Activated T-helper 1 cell treated with anti-CD3 and anti-CD28 coated beads, Interleukin-2, amount 50 U/mL, for 16 hours (primary cell): ENCODE measurements at places on chromosomes 7 and 10.

DNA sequence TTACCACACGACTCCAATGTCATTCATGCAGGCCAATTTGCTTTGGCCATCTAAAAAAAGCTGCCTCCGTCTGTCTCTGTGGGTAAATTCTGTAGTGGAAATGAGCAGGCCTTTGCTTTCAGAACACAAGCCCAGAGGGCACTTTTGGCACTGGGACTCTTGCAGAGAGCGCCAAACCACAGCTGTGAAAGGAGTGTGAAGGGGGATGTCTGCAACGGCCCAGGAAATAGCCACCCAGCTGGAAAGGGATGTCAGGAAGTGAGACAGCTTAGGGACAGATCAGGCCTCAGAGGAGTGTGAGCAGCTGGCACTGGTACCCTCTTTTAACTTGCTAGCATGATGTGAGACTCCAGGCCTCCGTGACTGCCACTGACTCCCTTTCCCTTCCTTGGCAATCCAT is 152.4 kb downstream of the DKK1 start:
- no peak for DNase-seq

DNA sequence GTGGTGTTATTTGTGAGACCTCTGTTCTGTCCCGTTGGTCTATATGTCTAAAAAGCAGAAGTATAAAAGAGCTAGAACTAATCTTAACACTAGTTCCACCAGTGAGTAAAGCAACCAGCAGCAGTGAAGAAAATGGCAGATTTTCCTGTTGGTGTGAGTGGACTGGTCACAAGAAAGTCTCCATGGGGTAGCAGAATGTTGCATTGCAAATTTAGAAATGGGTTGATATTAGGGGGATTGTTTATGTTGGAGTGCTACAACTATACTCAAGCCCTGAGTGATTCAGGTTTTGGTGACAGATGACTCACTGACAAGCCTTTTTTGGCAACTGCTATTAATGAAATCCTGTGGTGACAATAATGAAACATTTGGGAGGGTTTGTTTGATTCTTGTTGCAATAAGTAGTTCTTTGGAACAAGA is 5.6 kb downstream of the AVL9 start:
- no peak for DNase-seq

DNA sequence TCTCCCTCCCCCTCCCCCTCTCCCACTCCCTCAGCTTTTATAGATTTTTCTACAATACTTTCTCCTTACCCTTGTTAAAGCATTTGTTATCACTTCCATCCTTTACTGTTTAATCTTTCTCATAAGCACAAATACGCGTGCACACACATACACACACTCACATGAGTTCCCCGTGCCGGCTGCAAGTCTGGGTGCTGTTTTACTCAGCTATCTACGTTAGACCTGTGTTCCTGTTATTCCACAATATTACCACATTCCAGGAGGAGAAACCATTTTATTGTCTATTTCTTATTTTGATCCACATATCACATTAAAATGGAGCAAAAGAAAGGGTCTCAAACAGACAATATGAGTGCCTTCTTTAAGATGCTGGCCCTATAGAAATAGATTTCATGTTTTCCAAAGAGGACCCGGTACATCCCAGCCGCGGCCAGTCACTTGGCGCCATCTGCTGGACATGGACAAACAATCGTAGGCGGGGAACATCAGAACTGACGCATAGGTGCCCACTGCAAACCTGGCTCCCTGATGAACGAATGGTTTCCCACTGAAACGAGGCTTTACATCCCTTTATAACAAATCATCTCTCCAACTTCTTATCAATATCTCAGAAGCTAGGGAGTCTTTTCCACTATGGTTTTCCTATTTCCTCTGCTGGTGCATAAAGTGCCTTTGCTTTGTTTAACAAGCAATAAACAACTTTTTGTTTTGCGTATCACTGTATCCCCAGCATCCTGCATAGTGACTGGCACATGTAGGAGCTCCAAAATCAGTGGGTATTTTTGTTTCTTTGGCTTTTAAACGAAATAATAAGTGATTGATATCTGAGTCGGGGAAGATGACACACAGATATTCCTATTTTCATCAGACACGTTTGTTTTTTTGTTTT is 25.2 kb upstream of the OPTN start:
- no peak for DNase-seq

DNA sequence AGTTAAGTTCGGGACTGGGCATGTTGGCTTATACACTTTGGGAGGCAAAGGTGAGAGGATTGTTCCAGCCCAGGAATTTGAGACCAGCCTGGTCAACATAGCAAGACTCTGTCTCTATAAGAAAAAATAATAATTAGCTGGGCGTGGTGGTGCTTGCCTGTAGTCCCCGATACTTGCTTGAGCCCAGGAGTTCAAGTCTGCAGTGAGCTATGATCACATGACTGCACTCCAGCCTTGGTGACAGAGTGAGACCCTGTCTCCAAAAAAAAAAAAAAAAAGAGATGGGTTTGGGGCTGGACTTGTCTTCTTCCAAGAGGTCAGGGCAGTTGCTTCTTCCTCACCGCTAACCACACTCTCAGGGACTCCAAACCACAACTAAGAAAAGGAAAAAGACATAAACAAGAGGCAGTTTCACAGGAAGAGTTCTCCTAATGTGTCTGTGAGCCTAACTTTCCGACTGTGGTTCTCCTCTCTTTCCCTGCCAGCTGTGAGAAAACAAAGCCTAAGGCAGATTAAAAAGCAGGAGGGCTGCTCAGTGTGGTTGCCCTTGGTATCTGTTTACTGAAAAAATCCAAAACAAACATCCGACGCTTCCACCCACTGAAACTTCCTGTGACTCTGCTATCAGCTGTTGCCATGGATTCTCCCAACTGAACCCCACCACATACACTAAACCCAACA is 2.4 kb upstream of the SERPINE1 start:
- DNase-seq: no peak

GRCh38 chr10:81874875-81875466 is at the start of gene NRG3:
Gene NRG3, plus strand, starts transcription at chr10:81875194.
- DNase-seq: no peak

DNA sequence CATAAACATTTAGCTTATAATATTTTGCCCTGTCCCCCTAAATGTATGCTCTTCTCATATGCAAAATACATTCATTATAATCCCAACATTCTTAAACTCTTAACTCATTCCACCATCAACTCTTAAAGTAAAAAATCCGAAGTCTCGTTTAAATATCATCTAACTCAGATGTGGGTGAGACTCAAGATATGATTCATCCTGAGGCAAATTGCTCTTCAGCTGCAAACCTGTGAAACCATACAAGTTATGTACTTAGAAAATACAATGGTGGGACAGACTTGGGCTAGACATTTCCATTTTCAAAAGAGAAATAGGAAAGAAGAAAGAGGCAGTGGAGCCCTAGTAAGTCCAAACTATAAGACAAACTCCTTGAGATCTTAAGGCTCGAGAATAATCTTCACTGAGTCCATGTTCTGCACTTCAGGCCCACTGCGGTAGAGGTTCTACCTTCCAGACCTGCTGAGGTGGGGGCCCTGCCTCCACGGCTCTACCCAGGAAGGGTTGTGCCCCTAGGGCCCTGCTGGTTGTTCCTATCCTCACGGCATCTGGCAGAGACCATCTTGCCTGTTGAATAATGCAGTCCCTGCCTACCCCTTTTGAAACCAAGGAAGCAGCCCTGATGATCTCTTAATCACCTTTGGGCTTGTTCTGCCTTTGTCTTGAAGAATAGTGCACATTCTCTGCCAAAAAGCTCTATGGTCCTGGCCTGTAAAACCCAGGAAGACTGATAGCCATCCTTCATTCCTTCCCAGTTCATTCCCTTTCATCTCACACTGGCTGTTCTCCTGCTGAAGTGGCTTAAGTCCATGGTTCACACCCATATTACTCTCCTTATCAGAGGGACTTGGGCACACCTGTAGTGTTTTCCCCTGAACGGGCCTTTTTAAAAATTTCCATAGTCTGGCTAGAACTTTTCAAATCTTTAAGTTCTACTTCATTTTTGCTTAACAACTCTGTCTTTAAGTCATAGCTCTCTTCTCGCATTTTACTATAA is 37.3 kb downstream of the INPP5F start:
- DNase-seq: no peak

- DNase-seq: no peak
Observed at GRCh38 chr7:99728615-99729014, 6.4 kb downstream of the CYP3A7 start.

DNA sequence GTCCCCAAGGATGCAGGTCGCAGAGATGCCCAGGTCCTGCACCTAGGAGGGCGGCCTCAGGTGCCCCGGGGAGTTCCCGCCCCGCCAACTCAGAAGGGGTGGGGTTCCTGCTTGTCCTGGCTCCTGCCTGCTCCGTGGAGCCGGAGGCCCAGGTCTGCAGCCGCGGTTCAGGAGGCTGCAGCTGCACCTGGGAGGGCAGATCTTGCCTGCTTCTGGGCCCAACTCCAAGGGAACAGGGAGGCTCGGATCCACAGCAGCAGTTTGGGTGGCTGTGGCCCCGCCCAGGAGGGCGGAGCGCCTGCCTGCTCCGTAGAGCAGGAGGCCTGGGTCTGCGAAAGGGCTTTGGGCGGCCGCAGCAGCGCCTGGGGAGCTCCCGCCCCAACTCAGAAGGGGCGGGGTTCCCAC is 108.2 kb upstream of the EGR2 start:
- DNase-seq: no peak

GRCh38 chr7:38393874-38394273 is 120.4 kb upstream of the TARP start:
- DNase-seq: no peak

GRCh38 chr10:124179308-124180043 is 86.1 kb upstream of the CHST15 start:
- no peak for DNase-seq

DNA sequence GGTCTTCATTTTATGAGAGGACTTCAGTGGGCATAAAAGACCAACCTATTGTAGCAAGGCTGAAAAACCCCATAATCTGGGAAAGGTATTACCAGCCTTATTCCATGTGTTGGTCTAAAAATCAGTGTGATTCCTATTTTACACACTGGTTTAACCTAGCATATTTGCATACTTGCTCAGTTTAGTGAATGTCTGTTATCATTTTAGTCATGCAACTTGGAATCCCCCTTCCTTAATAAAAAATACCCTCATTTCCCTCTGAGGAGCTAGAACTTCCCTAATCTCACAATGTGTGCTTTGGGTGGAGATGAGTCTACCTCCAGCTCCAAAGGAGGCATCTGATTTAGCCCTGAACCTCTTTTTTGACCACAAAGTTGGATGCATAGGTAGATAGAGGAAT is 312.8 kb upstream of the SORCS1 start:
- DNase-seq: no peak

DNA sequence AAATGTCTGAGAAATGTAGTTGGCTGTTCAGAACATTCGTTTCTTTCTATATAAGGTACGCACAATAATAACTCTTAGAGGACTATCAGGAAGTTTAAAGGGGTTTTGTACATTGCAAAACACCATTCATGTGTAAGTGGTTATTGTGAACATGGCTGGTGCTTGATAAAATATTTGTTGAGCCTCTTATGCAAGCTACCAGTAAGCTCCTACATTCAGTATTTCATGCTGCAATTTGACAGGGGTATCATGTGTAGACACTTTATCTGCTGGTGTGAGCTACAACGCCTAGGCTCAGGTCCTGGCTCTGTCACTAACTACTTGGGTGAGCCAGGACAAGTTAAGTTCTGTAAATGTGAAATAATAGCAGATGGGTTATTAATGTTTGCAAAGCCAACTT is 75.5 kb downstream of the MAP3K8 start:
- DNase-seq: no peak

- DNase-seq: no peak
Observed at GRCh38 chr10:28592953-28593352, 60.0 kb downstream of the WAC start.

GRCh38 chr7:50341724-50342123 is 37.2 kb downstream of the IKZF1 start:
- DNase-seq: no peak
